NCI-H446 treated with DMSO at 0.1 percent for 48 hours (cell line): ENCODE measurements at places on chromosomes 12 and 14.

DNA sequence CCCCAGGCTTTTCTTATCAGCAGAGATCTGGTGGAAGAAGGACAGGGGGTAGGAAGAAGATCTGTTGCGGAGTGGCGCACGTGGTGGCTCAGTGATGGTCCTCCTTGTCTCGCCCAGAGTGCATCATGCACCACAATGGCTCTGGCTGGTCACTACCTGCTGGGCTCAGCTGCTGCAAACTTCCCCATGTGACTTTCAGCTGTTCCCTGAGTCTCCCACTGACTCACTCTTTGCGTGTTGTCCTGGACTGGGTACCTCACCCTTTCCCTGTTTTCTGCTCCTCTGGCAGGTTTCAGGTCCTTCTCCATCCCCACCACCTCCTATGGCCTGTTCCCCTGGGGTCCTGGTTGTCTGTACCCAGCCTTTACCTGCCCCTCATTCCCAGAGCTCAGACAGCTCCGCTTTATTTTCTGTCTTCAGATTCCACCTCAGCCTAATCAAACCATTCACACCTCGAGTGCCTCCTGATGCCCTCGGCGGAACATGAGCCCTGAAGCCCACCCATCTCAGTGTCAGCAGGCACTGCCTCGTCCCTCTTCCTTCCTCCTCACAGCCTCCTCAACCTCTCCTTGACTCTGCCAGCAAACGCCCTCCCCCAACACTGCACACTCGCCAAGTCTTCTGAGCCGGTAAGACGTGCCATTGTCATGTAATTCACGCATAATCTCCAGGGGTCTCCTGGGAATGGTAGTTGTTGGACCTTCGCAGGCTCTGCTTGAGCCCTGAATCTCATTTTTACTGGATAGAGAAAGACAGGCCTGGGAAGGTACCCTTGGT, 1.8 kb downstream of the C1R start:
- DNase-seq = no peak

GRCh38 chr12:50039151-50039835, 14.0 kb upstream of the RACGAP1 start:
- DNase-seq = peak; percentile 11

DNA sequence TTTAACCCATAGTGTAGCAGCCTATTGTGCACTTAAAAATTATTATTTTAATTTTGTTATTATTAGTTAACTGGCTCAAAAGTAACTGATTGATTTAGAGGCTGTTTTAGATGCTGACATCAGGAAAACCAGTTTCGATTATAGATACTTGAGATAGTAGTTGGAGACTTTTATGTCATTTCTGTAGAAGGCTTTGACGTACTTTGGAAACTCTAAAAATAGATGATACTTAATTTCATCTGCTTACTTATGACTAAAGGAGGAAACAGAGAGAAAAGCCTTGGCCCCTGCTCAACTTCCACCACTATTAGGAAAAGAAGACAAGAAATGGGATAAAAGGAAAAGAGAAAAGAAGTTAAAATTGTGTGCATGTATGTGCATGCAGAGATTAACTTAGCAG, 219.3 kb upstream of the HMGA2 start:
- DNase-seq = no peak

DNA sequence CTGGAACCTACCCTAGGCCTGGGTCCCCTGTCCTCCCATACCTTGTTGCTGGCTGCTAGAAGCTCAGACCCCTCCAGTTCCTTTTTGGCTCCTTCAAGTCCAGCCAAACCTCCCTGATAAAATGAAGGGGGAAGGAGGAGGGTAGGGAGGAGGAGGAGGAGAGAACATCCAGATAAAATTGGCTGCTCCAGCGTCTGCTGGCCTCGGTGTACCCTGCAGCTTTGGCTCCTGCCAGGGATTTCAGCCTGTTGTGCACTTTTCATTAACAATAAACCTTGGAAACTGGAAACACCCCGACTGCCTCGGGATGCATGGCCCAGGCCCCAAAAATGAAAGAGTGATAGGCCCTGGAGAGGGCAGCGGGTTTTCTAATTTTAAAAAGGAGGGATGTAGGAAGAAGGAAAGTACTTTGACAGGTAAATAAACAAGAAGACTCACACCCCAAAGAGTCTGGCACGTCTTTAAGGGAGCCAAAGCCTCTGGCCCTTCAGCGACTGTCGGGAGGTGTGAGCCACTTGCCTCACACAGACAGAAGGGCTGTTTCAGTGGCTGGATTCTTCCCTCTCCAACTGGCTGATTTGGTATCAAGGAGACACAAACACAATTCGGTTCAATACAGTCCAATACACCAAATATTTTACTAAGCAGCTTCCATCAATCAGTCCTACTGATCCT, 49.8 kb downstream of the NUAK1 start:
- no peak for DNase-seq

- DNase-seq = no peak
Measured at GRCh38 chr12:52280319-52280795, 5.9 kb downstream of the KRT86 start.

DNA sequence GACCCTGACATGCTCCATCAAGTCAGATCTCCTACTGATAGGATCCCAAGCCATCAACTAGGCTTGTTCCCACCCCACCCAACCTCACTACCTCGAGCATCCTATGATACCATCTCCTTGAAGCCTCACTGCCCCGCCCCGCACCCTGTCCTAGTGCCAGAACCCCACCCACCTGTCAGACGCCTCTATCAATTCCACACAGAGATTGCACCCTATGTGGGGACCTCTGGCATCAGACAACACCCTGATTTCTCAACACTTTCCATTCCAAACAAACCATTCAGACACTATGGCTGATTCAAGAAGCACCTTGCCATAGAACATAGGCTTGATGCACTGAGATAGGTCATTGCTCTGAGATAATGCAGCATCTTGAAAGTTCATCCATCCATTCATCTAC, 3.1 kb upstream of the GLTP start:
- no peak for DNase-seq

GRCh38 chr12:119156401-119157044, 22.2 kb upstream of the HSPB8 start:
- no peak for DNase-seq

- DNase-seq = no peak
Measured at GRCh38 chr12:108683906-108684556, 47.3 kb downstream of the CORO1C start.

DNA sequence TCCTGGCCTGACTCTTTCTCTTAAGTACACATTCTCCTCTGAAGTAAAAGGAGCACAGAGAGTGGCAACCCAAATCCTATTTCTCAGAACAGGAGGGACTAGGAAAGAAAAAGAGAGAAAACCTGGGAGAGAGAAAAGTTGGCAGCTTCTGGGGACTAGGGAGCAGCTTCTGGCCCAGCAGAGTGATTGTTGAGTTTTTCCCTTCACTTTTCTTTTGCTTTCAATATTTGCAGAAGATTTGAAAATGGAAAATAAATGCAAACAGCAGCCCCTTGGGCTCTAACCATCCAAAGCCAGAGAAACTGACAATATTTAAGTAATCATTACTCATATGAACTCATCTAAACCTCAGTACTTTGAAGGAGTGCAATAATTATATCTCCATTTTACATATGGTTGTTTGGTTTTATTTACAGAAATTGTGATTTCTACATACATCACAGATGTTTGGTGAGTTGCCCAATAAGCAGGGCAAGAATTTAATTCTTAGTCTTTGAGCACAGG, 28.8 kb upstream of the IGF1 start:
- DNase-seq = no peak

DNA sequence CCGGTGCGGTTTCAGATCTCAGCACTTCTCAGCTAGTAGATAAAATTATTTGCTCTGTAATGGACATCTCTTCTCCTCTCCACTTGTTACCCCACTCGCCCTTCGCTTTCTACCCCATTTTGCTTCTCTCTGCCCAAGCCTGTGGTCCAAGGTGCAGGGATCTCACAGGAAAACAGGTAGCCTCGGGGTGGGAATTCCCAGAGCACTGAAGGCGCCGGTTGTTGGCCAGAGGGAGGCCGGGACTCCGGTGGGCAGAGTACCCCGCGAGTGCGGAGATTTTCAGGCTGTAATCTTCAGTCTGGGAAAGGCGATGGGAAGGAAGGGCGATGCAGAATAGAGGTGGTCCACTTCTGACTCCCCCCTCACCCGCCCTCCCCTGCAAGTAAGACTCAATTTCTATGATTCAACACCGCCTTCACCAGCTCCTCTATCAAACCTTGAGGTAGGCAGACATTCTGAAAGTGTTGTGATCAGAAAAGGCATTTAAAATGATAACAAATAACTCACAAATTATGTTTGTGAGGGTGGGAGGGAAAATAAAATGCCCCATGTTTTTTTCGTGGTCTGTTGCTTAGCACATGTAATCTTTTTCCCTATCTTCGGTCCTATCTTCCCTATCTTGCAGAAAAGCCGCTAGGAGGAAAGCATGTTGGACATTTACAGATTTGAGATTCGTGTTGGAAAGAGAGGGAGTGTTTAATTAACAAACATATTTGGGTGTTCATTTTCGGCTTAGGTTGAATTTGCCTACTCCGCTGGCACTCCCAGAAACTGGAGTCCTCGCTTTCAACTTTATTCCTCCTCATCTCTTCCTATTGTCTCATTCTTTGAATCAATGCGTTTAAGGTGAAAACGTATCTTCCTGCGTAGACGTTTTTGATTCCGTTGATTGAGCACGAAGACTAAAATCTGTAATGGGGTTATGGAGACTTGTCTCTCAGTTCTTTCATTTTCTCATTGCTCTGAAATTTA, 8.5 kb downstream of the FOXG1 start:
- peak; percentile 69 for DNase-seq

- no peak for DNase-seq
Measured at GRCh38 chr14:76698191-76698590, 63.1 kb upstream of the VASH1 start.

DNA sequence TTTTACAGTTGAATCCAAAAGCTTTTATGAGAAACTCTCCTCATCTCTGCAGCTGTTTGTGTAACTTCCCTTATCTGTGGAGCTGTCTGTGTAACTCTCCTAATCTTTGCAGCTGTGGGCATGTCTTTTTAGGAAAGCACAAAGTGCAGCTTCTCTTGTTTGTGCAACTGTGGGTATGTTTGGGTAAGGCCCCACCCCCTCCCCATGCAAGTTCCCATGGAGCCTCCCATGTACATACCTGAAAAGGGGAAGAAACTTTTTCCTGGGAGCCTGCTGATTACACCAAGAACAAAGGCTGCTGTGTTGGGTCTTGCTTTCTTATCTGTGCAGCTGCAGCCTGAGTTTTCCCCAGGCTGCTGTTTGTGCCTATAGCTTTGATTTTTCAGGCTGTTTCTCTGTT, 42.7 kb upstream of the CDKN3 start:
- DNase-seq = no peak

DNA sequence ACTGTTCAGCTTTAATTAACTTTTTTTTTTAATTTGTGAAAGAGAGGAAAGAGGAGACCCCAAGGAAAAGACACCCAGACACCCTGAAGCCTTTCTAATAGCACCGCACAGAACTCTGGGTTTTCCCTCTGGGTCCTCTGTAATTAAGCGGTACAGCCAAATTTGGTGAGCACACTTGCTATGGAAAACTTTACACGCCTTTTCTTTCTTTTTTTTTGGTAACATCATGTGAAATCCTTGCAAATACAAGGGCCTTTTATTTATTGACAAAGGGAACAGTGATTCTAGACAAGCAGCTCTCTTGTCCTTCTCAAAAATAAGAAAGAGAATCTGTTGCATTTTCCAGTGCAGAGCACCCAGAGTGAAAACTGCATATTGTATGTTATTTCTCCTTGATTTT, 44.4 kb upstream of the CPM start:
- no peak for DNase-seq

DNA sequence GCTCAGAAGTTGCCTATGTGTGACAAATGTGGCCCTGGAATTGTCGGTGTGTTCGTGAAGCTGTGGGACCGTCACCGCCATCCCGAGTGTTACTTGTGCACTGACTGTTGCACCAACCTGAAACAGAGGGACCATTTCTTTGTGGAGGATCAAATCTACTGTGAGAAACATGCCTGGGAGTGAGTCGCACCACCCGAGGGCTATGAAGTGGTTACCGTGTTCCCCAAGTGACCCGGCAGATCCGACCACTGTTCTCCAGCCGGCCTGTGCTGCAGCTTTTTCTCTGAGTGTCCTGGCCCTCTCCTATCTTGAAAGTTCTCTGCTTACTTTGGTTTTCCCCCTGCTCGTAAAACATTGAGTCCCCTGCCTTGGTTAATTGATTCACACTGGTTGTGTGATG, 65.3 kb downstream of the VCPKMT start:
- no peak for DNase-seq

DNA sequence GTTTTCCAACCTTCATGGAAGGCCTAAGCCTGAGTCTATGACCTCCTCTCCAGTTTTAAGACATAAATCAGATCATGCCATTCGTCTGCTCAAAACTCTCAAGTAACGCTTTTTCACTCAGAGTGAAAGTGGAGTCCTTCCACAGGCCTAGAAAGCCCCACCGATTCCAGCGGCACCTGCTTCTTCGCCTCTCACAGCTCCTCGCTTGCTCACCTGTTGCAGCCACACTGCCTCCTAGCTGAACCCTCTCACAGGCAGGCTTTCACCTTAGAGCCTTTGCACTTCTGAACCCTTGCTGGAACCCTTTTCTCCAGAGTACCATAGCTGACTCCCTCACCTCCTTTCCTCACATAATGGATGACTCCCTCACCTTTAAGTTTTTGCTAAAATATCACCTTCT, 301.1 kb downstream of the ZFP36L1 start:
- no peak for DNase-seq

- DNase-seq = no peak
Measured at GRCh38 chr12:50567926-50568325, 63.1 kb downstream of the DIP2B start.

DNA sequence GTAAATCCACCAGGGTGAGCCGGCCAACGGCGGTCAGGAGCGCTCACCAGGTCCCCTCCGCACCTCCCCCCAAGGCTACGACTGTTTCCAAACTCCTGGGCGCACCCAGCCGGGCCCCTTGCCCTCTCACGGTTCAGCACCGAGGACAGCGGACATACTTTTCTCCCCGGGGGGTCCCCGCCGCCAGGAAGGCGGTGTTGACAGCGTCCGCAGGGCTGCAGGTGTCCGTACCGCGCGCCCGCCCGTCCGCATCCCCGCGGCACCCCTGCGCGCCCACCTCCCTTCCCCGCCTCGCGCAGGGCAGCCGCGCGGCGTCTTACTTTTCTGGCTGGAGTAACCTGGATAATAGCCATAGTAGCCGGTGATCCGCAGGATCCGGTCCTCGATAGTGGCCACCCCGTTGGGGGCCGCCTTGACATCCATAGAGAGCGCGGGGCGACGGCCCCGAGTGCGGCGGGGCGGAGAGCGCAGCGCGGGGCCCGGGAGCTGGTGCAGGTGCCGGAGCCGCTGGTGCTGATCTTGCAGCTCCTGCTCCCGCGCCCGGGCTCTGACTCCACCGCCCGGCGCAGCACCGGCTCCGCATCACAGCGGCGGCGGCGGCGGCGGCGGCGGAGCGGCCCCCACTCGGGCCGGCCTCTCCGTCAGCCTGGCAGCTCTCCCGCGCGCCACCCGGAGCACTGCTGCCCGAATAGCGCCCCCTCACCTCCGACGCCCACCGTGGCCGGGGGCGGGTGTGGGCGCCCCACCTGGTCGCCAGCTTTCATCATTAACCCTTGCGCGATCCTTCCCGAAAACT, at the start of gene SLC35F4:
SLC35F4 (minus strand) TSS at position 690 of the 796 bp plus-strand sequence.
- DNase-seq = no peak

- DNase-seq = no peak
Measured at GRCh38 chr12:56146492-56147460, 5.6 kb upstream of the MYL6B start.

GRCh38 chr12:88181881-88182280, 39.8 kb downstream of the TMTC3 start:
- no peak for DNase-seq
